ENCODE measurements at places on chromosomes 4 and X.
A peak's percentile ranks its signal among the peaks of the same experiment; 100 is the strongest.

DNA sequence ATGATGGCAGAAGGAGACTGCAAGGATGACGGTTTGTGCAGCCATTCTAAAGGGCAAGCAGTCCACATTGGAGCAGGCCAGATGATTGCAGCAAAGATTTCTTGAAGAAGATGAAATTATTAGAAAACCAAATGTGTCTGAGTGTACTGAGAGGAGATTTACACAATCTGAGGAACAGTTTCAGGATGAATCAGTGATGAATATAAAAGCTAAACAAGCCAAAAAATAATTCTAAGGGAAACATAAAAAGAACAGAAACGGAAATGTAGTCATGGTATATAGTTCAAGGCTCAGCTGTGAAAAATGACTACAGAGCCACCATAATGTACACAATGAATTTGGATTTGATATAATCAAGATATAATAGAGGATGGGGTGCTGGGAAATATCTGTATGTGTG is 168.5 kb downstream of the PDGFC start:
- no peak for DNase-seq

DNA sequence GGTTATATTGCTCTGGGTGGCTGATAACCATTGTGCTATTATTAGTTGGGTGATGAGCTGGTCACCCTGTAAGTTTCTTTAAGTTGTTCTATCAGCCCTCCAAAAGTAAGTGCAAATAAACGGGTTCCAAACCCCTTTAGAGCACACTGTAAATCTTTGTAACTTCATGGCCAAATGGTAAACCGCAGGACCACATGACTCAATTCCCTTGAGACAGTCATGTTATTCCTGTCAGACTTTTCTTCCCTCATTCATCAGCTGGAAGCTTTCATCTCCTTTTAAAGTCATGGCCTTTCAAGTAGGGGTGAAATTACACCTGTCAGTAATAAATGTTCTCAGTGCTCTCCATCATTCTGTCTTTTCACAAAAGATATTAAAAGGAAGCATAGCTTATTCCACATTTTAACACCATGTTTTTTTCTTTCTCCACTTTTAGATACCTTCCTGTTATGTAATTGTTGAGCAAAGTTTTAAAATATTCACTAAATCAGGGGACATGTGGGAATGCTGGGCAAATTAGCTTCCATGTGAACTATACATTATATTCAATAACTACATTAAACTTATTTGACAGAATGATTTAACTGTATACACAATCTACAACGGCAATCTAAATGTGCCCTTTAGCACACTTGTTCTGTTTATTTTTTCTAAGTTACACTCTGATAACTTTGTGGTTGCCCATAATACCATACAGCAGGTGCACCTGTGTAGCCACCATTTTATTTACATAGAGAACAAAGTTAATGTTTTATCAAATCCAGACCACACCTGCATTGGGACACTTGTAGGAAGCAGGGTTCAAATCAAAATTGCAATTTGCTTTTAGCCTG is 275.5 kb downstream of the CFAP299 start:
- DNase-seq, result no peak

DNA sequence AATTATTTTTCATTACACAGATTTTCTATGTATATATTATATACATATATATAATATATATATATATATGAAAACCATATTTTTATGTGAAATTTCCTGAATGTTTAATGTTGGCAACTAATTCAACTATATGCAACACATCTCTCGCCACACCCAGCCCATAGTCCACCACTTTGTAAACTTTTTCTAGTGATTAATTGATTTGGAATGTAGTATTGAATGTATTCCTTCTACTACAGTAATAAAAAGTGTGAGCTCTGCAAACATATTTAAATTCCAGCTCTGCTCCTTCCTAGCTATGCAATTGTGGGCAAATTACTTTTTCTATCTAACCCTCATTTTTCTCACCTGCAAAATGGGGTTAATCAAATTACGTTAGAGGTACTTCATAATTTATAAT is 187.8 kb downstream of the TEX11 start:
- no peak for DNase-seq

DNA sequence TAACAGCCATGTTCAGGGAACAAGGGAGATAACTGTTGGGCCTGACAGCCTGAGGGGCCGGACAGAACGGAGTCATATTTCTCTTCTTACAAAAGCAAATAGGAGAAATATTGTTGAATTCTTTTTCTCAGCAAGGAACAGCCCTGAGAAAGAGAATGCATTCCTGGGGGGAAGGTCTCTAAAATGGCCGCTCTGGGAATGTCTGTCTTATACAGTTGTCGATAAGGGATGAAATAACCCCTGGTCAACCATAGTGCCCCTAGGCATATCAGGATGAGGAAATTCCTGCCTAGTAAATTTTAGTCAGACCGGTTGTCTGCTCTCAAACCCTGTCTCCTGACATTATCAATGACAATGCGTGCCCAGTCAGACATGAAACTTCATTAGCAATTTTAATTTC is 1925.5 kb downstream of the PCDH7 start:
- DNase-seq, result no peak

DNA sequence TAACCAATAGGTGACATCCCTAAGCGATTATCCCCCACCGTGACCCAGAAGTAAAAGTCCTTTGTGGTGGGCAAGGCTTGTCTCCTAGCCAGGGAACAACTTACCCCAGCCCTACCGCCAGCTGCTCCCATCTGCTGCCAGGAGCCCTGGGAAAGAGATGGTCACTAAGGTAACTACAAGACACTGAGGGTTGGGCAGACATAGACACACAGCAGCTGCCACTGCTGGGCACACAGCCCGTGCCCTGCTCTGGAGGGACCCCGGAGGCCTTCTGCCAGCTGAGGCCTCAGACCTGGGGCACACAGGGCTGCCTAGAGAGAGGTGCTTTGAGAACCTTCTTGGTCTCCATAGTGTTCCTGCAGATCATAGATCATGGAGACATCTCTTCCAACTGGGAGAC is 53.0 kb upstream of the PROM1 start:
- no peak for DNase-seq

DNA sequence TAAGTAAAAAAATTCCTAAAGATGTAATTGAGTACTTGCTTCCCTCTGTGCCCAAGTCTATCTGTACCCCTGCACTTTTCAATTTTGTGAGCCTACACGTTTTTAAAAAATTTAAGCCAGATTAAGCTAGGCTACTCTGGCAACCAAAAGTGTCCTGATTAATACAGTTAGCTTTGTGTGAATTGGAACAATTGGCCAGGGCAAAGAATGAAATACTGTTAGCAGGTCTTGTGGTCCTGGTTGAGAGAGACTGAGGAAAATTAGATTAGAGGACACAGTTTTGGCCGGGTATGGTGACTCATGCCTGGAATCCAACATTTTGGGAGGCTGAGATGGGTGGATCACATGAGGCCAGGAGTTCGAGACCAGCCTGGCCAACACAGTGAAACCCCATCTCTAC is 293.3 kb downstream of the RAPGEF2 start:
- DNase-seq, result no peak

GRCh38 chr4:84024405-84024804 is 474.7 kb downstream of the NKX6-1 start:
- peak; percentile 23 for DNase-seq

GRCh38 chrX:63751481-63751880 is 33.5 kb downstream of the ARHGEF9 start:
- peak; percentile 17 for DNase-seq

DNA sequence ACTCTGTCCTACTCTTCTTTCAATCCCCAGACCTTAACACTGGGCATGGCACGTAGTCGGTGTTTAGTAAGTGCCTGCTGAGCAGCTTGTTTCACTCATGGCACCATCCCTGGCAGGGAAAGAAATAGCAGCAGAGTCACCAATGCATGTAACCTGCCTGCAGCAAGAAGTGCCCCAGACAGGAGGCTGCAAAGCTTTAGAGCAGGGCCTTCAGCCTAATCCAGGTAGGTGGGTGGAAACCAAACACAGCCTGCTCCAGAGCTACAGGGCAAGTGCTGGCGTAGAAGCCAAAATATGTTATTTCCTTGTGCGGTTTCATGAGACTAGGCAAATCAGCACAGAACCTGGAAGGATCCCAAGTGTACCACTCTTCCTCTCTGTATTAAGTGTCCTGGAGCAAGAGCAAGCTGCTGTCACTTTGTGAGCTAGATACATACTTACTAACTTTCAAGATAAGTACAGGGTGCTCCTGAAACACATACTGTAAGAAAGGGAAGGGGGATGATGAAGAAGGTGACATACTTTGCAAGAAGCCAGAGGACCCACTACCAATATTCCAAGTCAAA is 5.5 kb downstream of the PROM1 start:
- DNase-seq, result no peak

DNA sequence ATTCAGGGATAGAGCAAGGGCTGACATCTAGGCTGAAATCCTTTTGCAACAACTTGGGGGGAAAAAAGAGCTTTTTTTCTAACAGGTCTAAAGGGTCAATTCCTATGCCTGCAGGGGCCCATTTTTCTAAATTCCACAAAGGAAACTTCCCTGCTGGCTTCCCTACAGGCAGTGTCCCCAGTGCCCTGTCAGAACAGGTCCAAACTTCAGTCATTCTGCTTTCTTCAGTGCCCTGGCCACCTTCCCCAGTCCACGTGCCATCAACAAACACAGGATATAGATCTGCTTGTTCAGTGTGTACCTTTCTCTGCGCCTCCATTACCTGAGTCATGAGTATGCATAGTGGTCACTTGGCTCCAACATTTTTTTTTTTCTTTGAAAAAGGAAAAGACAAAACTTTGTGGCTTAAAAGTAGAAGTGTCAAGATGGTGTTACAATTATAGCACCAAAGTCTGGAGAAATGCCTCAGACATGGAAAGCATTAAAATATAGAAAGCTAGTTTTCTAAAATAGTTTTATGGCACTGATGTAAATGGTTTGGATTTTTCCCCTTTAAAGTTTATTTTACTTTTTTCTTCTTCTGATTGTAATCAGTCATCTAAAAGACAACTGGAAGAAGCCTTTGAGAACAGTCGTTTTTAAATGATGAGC is 84.0 kb upstream of the JADE1 start:
- DNase-seq, result no peak

GRCh38 chr4:127525608-127526007 is 107.1 kb upstream of the INTU start:
- no peak for DNase-seq

DNA sequence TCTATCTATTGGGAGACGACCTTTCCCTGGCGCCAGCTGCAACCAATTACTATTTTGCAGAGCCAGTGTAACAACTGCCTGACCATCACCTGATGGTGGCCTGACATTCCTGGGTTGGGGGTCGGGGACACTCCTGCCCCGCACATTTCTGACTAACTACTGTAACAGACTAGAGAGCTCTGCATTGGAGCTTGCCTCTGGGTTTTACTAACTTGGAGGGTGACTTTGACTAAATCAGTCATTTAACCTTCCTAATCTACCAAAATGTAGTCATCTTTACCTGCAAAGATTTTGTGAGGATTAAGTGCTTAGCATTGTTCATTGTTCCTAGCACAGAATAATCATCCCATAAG is 37.5 kb upstream of the ABCG2 start:
- DNase-seq, result no peak

DNA sequence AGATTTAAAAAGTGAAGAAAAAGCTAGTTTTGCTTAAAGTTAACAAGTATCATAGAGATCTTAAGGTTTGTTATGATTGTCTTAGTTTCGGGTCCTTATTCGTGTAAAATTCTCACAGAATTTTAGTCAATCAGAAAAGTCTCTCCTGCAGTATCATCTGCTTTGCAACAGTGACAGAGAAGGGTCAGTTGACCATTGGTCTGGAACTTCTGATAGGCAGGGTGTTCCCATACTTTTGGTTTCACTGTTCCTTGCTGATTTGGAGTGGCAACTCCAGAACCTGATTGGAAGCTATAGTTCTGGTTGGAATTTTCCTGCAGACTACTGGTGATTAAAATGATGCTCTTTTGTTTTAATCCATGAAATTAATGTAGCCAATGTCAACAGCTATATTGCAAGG is 1.8 kb downstream of the IL15 start:
- DNase-seq, result no peak

GRCh38 chr4:28565396-28565795 is 1704.8 kb downstream of the STIM2 start:
- peak; percentile 3 for DNase-seq

DNA sequence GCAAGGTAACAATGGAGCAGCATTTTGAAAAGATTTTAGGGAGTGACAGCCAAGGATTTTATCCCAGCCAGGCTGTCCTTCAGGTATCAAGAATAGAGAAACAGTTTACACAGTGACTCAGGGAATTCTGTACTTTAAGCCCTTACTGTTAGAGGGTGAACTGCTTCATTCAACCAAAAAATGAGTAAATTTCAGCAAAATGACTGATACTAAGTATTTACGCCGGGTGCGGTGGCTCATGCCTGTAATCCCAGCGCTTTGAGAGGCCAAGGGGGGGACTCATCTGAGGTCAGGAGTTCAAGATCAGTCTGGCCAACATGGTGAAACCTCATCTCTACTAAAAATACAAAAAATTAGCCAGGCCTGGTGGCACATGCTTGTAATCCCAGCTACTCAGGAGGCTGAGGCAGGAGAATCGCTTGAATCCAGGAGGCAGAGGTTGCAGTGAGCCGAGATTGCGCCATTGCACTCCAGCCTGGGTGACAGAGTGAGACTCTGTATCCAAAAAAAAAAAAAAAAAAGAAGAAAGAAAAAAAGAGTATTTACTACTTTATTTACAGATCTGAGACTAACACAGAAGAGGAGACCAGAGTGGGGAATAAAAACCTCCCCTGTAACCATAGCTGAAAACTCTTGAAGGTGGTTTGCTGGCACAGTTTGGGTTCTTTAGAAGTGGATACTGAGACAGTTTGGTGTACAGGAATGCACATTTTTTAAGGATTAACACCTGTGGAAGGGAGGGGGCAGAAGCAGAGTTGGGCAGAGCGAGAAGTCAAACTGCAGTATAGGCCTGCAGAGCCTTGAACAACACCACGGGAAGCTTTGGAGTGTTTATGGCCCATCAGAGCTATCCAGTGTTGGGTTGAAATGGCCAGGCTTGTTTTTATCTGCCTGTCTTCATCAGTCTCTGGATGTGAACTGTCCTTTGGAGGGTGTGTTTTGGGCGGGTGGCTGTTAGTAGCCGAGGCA is 40.5 kb downstream of the TMEM131L start:
- DNase-seq, result no peak

- no peak for DNase-seq
These were observed 18.0 kb downstream of the PNMA6F start for GRCh38 chrX:153303276-153304262.

- DNase-seq, result no peak
These were observed 17.4 kb upstream of the RAB40A start for GRCh38 chrX:103536732-103537131.

DNA sequence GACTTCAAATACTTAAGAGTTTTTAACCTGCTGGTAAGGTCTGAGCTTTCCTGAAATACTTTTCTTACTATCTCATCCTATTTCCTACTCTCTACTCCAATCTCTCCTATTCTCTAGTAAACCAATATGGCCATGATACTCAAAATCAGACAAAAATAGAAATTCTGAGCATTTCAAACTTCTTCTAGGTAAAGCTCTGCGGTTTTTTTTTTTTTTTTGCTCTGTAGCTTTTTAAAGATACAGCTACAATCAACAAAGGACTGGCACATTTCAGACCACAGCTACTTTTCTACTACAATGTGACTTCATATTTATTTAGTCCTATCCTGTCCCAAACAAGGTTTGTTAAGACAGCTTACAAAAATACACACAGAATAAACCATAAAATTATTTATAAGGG is 31.1 kb downstream of the MAML3 start:
- DNase-seq, result no peak
